Posterior cingulate gyrus (tissue), 11 donors: ENCODE measurements at places on chromosomes 5 and 9.

DNA sequence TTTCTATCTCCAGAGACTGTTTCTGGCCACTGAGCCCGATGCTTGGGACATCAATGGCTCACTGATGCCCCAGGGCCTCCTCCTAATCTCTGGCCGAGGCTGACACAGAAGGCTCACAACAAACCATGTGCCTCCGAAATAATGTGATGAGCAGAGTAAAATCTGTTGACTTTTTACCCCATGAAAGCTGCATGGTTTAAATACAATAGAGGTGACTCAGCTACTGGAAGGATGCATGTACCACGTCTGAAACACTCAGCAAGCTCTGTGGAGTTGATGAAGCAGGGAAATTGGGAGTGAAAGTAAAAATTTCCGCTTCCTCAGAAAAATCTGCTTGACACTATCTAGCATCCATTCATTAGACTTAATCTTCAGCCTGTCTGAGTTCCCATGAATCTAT lies 111.1 kb upstream of the EQTN start:
- DNase-seq, result no peak

DNA sequence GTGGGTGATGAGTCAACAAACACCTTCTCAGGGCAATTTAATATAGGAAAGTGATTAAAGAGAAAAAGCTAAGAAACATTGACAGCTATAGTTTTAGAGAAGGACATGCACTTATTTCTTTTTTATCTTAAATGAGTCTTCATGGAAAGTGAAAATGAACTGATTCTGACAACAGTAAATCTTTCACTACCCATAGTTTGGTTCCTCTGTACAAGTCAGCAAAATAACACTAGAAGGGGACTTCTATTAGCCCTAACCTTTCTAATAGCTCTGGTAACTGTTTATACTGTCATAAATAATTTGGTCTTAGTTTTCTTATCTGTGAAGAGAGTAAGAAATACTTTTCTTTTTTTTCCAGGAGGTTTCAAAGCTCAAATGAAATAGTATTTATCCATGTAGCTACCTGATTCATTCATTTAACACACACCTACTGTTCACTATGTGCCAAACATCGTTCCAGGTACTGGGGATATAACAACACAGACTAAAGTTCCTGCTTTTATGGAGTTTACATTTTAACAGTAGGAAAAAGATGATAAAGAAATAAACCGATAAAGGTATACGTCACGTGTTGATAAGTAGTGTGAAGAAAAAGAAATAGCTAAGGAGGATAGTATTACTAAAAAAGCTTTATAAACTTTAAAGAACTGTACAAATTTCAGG lies 148.2 kb downstream of the PCSK1 start:
- DNase-seq, result no peak

DNA sequence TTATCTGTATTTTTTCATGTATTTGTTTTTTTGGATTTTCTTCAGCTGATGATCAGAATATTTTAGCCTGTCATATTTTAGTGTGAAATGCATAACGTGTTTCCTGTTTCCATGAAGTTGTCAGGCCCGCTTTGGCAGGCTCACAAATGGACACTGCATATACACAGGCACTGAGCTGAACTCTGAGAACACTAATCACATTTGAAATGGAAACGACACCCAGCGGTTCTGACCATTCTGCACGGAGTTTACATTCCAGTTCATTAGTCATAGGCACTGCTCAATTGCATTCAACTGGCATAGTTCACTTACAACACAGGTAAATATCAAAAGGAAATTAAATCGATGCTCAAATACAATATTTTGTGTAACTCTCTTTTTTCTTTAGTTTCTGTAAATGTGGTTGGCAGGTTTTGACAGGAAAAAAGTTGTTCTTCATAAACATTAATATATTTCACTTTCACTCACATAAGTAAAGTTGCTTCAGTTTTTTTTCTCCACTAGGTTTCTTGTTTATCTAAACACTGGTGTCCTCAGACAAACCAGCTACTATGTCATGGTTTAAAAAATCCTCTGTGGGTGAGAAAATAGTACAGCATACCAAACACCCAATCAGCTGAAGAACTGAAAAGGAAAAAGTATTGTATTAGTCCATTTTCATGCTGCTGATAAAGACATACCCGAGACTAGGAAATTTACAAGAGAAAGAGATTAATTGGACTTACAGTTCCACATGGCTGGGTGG lies 559.0 kb upstream of the DAP start:
- DNase-seq, result no peak

- DNase-seq, result no peak
Measured at GRCh38 chr9:125405938-125406809, 144.5 kb downstream of the GAPVD1 start.

DNA sequence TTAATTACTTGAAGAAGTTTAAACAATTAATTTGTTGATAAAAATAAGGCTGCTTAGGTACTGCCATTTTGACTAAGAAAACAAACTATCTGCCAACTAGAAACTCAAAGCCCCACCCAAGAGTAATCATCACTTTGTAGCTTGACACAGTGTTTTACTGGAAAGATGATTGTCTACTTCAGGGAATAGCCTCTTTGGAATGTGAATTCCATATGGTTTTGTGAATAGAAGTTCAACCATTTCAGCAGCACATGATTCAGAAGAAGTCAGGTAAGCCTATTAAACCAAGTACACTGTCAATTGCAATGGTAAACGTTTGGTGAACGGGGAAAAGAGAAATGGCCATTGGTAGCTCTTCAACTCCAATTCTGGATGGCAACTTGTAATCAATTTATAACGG lies 55.2 kb downstream of the PLK2 start:
- DNase-seq, result no peak
